ENCODE measurements at places on chromosomes 12 and 14.

DNA sequence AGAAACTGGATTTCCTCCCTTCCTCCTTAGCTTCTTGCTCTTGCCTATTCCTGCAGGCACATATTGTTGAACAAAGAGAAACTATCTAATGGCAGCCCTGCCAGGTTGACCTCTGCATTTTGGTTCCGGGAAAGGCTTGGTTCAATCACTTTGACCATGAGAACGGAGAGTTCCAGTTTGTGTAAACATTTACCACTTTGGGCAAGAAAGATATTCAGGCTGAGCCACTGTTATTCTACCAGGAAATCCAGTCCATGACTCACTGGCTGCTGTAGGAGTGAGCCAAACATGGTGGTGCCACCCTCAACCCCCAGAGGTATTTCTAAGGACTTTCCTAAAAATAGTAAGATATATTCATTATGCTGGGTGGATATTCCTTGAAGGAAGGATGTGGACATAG is 242.2 kb upstream of the OR4E1 start:
- DNase-seq = no peak

DNA sequence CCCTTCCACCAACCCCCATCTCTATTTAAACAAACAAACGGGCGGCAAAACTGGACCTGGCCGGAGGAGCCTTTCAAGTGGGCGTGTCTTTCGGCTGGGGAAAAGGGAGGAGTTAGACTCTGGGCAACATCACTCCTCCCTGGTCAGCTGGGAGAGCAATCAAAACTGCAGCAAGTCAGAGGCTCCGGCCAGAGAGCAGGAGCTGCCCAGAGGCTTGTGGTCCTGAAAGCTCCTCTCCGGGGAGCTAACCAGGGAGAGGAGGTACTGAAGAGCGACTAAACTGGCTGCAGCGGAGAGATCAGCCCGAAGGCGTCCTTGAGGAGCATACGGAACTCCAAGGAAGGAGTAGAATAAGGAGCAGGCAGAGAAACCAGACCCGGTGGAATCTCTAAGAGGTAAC is at the start of gene NEUROD4:
Gene NEUROD4 (plus strand): TSS at position 191 of the 400 bp plus-strand sequence. CDS start 6,466 bp downstream, outside the sequence.
- DNase-seq = no peak

DNA sequence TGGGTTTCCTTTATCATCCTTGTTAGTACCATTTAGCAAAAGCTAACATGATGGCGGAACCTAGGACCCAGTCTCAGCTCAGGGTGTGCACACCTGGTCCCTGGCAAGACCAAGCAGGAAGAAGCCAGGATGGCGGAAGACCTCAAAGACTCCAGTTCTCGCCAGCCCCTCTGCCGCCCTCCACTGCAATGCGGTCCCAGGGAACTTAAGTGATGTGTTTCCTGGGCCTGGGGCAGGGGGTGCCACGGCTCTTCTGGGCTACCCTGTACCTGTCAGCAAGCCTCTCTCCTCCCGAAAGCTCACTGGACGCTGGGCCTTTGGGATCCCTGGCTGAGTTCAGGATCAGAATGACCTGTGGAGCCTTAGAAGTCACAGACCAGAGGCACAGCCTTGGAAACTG is 71.3 kb downstream of the FBXL14 start:
- DNase-seq = no peak

- no peak for DNase-seq
These were observed 29.9 kb downstream of the PXN start for GRCh38 chr12:120235369-120236323.

DNA sequence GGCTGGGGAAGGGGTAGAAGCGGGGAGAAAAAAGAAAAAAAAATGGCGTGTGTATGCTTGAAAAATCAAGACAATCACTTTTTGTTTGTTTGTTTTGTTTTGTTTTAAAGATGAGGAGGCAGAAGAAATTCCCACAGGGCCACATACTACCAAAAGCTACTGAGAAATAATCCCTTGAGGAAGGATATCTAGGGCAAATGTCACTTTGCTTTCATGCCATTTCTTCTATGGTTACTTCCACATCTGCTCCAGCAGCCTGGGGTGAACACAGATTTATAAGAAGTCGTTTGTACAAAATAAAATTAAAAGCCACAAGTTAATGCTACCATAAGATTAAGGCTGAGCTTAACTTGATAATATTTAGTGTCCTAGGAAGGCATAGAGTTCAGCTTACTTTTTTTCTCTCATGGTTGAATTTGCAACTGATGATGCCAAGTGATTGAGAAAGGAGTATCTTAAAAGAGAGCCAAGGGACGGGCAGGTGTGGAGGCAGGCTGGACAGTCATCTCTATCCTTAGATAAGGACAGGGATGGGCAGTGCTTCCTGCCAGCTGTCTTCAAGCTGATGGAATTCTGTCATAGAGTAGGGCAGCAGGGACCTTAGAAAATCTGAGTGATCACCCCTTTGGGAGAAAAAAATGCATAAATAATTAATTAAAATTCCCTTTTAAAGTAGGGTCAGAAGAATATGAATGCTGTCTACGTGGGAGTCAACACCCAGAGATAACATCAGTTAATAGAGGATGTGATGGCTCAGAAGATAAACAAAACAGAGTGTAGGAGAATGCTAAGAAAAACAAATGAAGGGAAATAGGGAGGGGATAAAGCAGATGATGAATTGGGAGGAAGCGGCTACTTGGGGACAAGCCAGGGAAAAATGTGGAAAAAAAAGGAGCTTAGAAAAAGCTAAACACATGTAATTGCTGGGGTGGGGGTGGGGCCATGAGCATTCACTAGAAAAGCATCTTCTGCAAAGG is 57.1 kb downstream of the DYRK2 start:
- DNase-seq = no peak

GRCh38 chr12:107326237-107326636 is 232.9 kb upstream of the CRY1 start:
- DNase-seq = no peak

DNA sequence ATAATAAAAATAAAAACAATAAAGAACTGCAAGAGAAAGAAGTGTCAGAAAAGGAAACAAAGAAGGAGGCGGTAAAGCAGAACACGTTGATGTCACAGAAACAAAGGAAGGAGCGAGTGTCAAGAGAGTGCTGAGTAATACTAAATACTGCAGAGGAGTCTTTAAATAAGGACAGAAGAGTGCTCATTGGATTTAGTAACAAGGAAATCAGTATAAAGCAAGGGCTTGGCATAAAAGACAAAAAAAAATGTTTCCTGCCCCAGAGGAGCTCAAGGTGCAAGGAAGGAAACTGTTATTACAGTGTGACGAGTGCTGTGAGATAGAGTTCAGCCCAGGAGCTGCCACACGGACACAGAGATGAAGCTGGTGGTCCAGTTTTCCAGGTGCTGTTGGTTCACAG is 8.4 kb upstream of the TUBA1A start:
- DNase-seq = no peak

- no peak for DNase-seq
These were observed 372.3 kb downstream of the RPL10L start for GRCh38 chr14:46279327-46279726.

DNA sequence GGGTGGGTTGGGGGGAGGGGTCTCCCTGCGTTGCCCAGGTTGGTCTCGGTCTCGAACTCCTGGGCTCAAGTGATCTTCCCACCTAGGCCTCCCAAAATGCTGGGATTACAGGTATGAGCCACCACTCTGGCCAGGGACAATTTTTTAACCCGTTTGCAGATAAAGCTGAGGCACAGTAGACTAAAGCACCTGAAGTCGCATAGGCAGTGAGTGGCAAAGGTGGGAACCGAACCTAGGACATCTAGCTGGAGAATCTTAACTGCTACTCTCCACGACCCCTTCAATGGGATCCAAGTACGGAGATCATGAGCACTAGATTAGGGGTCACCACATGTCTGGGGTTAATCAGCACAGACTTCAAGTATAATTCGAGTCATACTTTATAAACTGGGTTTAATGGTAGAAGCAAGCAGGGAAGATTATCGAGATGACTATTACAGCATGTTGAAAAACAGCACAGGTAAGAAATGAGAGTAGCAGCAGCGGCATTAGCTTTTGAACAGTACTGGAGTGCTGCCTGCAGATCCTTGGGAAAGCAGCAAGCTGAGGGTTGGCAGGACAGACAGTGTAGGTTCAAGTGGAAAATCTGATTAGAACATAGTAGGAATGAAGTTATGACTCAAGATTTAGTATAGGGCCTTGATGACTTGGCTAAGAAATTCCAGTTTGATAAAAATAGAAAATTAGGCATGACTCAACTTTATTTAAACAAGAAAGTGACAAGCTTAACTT is 23.9 kb downstream of the NID2 start:
- no peak for DNase-seq

DNA sequence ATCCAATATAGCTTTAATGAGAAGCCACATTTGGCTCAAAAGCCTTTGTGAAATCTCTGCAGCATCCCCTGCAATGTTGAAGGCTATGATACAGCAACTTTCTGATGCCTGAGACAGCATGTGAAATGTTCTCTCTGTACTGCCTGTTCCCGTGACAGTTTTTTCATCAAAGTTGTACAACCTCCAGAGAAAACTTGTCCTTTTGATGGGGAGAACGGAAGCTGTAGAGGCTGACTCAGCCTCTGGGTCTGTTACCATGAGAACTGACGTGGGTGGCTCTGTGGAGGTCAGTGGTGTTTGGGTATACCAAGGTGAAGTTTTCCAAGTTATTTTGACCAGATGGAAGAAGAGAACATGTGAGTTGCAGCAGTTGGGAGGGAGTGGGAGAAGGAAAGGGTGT is 17.0 kb downstream of the SLC4A8 start:
- DNase-seq = no peak

DNA sequence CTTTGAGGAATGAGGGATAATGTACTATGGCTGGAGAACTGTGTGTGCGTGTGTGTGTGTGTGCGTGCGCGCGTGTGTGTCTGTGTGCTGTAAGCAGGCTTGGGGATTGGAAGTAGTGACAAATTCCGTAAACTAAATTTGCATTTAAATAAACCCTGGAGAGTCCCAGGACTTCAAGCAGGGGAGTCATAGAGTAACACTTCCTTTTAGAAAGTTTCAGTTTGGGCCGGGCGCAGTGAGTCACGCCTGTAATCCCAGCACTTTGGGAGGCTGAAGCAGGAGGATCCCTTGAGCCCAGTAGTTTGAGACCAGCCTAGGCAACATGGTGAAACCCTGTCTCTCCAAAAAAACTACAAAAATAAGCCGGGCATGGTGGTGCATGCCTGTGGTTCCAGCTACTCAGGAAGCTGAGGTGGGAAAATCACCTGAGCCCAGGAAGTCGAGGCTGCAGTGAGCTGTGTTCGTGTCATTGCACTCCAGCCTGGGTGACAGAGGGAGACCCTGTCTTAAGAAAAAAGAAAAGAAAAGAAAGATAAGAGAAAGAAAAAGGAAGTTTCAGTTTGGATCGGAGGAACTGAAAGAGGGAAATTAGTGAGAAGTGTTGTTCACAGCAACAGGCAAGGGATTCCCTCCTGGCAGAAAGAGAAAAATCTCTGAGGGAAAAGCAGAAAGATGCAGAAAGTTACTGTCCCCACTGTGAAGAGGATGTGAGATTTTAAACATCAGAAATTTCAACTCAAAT is 222.7 kb upstream of the SOX5 start:
- no peak for DNase-seq

GRCh38 chr12:49665384-49665783 is 41.8 kb downstream of the FMNL3 start:
- DNase-seq = no peak

DNA sequence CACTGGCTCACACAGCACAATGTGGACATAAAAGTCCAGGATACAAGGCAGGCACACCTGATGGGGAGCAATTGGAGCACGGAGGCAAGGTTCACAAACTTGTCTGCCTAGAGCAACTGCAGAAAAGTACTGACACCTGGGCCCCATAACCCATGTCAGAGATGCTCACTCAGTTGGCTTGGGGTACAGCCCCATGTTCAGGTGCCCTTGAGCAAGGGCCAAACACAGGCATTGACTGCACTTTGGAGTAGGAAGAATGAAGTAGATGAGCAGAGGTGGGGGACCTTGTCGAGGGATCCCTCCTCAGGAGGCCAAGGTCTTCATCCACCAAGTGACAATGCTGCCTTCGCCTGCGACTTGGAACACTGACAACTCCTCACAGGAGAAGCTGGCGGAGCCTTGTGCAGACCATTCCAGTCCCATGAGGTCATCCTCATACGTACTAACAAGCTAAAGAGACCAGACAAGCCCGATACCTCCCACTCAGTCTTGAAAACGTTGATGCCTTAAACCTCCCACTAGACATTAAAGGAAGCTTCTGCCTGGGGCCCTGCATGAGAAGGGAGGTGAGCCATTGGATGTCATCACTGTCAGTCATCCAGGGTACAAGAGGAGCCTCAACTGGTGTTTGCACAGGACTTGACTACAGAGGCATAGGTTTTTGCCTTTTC is 42.5 kb upstream of the C14orf180 start:
- DNase-seq = no peak

GRCh38 chr12:49010092-49010668 is 8.4 kb downstream of the PRKAG1 start:
- no peak for DNase-seq

GRCh38 chr14:50762931-50763300 is 68.0 kb downstream of the NIN start:
- no peak for DNase-seq

DNA sequence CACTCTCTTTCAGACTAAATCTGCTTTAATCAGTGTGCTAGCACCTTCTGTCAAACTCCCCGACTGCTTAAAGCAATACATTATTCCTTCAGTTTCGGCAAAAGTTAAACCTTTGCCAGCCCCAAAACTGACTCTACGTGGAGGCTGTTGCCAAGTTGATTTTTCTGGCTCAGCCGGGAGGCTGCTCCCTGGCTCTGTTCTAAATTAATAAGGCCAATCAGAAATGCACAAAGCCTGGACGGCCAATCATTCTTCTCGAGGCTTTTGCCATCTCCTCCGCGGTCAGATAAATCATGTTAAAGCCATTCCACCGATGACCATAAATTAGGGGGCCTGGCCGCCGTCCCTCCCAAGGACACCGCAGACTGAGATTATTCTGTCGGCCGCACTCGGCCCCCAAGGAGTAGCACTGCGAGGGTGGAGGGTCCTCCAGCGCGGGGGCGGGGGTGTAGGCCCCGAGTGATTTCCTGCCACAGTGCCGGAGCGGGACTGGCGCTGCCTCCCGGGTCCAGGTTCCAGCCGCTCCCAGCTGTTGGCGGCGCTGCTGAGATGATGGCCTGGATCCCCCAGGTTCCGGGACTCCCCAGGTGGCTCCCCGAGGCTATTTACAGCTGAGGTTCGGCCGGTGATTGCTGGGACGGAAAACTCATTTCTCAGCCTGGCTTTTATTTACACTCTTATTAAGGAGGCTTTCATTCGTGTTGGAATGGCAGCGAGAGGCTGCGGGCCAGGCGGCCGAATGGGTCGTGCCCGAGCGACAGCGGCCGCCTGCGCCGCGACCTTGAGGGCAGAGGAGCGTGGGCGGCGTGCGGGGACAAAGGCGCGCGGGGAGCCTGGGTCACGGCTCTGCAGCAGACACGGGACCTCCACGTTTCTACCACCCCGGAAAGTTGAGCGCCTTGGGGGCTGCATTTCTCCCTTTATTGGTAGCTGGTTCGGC is 165.1 kb downstream of the MON2 start:
- peak; percentile 13 for DNase-seq

- DNase-seq = no peak
These were observed 306.8 kb upstream of the G2E3 start for GRCh38 chr14:30252151-30252550.

GRCh38 chr14:49619730-49620129 is 696 bp downstream of the RPL36AL start:
- no peak for DNase-seq

DNA sequence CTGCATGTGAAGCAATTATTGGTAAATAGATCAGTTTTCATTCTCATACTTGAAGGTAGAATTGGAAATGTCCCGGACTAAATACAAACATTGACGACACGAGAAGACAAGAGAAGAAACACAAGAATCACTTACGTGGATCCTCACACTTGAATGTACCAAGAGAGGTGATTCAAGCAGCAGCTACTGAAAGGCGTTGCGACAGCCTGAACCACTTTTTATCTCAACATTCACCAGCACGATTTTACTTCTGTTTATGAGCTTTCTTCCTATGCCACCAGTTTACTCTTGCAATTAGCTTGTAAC is 3.6 kb upstream of the FZD10 start:
- no peak for DNase-seq

GRCh38 chr12:32076941-32077340 is 29.7 kb upstream of the BICD1 start:
- no peak for DNase-seq

Data from activated naive CD4-positive, alpha-beta T cell treated with Interleukin-2 at 50 U/mL for 16 hours (primary cell).